ENCODE measurements at places on chromosomes 5 and 9. TPM values are rescaled to one million over a fixed set of nuclear protein-coding genes. Genes with fewer than 3 reads are reported as not detected.

DNA sequence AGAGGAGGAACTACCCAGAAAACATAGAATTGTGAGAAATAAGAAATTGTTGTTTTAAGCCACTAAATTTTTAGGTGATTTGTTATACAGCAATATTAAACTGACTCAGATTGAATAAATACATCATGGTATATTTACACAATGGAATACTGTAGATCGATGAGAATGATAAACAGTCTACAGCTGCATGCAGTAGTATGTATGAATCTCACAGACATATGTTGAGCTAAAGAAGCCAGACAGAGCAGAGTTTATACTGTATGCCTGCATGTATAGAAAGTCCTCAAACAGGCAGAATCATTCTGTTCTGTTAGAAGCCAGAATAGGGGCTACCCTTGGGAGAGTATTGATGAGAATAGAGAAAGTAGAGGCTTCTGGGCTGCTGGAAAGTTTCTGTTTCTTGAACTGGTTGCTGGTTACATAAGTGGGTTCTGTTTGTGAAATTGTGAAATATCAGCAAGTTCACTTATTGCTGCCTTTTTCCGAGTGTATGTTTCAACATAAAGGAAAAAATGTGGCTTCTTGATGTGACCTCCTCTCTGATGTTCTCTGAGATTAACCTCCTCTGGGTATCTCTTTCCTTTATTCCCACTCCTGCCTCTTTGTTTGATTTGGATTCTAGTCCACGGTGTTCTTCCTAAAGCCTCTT, 9.6 kb downstream of the KIAA1958 start:
- peaks cover 3% of the 10 kb centered on the region for H3K4me1 ChIP-seq
- no peak overlapping the region for H3K27ac ChIP-seq
- H3K27me3 ChIP-seq = no peaks in the 10 kb centered on the region
- H3K36me3 ChIP-seq = peaks cover 37% of the 10 kb centered on the region

Gene PCDHB8
- not detected for total RNA-seq

DNA sequence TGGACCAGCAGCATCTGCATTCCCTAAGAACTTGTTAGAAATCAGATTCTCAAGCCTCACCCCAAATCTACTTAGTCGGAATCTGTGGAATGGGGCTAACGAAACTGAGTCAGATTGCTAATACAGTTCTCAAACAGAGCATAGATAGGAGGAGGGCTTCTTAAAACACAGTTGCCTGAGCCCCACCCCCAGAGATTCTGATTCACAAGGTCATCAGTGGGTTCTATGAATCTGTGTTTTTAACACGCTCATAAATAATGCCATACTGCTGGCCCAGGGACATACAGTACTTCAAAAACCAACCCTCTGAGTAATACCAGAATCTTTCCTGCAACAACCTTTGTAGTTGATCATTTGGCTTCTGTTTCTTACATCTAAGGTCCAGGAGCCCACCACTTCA, 32.9 kb upstream of the GARNL3 start:
- peaks cover under 1% of the 10 kb centered on the region for H3K4me1 ChIP-seq
- DNase-seq = no peak
- no peaks in the 10 kb centered on the region for H3K36me3 ChIP-seq
- H3K4me3 ChIP-seq = no peak overlapping the region

Gene SEMA5A
- not detected for total RNA-seq

Gene RNF208
- 15.2 TPM for total RNA-seq

Gene IL3
- 71.3 TPM for total RNA-seq

Gene TRAF1
- 164 TPM for total RNA-seq

DNA sequence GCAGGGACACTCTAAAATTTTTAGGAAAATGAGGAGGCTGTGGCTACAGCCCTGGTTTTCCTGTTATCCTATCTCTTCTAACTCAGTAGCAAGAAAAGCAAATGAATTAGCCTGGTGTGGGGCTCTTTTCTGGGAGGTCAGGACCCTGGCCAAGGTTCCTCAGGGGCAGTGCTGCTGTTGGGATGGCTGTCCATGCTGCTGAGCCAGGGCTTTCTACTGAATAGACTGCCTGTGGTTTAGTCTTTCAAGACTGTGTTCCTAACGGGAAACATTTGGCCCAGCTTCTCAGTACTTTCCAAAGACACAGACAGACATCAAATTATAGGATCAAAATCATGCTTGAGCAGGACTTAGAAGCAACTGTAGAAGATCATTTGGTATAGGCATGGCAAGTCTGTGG, 18.1 kb downstream of the TNC start:
- H3K27ac ChIP-seq = no peak overlapping the region
- H3K4me1 ChIP-seq = no peaks in the 10 kb centered on the region
- peaks cover 20% of the 10 kb centered on the region for H3K27me3 ChIP-seq
- DNase-seq = no peak
- no peak overlapping the region for H3K4me3 ChIP-seq

GRCh38 chr9:116895961-116896360, 208.9 kb downstream of the TRIM32 start:
- no peak overlapping the region for H3K4me3 ChIP-seq
- no peaks in the 10 kb centered on the region for H3K27me3 ChIP-seq
- H3K4me1 ChIP-seq = no peaks in the 10 kb centered on the region
- H3K36me3 ChIP-seq = no peaks in the 10 kb centered on the region
- no peak overlapping the region for H3K27ac ChIP-seq

GRCh38 chr9:78620303-78620702, 323.4 kb downstream of the PSAT1 start:
- no peaks in the 10 kb centered on the region for H3K4me1 ChIP-seq
- H3K27me3 ChIP-seq = no peaks in the 10 kb centered on the region
- H3K36me3 ChIP-seq = no peaks in the 10 kb centered on the region
- DNase-seq = no peak

Gene ANKRD31
- total RNA-seq = 0.47 TPM

Gene CCDC183
- 0.14 TPM for total RNA-seq

DNA sequence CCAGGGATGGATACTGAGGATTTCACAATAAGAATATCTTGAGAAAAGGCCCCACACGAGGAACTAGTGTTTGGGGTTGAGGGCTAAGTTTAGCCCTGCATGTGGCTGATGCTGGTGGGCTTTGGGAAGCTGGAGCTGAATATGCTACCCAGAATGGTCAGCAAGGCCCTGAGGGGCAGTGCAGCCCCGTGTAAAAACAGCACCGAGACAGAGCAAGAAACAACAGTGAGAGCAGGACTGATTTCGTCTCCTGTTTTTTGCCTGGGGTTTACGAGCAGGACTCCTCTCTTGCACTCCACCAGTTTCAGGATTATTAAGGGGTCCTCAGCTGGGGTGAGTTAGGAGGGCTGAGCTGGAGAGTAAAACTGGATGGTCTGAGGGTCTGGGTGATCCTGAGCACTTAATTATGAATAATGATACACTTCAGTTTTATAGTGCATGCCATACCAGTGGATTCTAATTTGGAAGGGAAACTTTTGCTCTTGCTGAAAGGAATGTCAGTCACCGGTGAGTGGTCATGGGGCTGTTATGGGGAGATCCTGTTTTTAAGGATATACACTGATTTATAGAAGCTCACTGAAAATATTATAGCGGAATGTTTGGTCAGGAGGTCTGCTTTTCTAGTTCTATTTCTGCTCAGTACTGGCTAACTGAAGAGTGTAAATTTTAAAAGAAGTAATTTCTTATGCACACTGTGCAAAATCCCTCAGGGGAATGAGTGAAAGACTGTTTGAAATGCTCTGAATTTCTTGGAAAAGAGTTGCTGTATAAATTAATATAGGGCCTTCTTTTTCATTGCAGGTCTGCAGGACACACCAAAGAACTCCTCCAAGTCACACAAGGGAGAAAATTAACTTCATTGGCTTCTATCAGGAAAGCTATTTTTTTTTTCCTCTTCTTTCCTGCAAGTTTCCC, 42.7 kb upstream of the NFIB start:
- no peak for DNase-seq
- no peaks in the 10 kb centered on the region for H3K36me3 ChIP-seq
- H3K4me3 ChIP-seq = no peak overlapping the region
- peaks cover 12% of the 10 kb centered on the region for H3K27me3 ChIP-seq
- no peak overlapping the region for H3K27ac ChIP-seq

Gene FAM200C
- 1.4 TPM for total RNA-seq

Gene SLC36A2
- not detected for total RNA-seq

Gene IL13
- 231 TPM for total RNA-seq

Gene SYNPO
- not detected for total RNA-seq

- no peaks in the 10 kb centered on the region for H3K27me3 ChIP-seq
- H3K36me3 ChIP-seq = no peaks in the 10 kb centered on the region
- H3K4me1 ChIP-seq = no peaks in the 10 kb centered on the region
- no peak overlapping the region for H3K4me3 ChIP-seq
These were observed 186.3 kb upstream of the ADCY2 start for GRCh38 chr5:7209658-7210057.

GRCh38 chr9:70600506-70600905, 186.0 kb upstream of the KLF9 start:
- no peaks in the 10 kb centered on the region for H3K27me3 ChIP-seq
- no peaks in the 10 kb centered on the region for H3K36me3 ChIP-seq
- no peak for DNase-seq

DNA sequence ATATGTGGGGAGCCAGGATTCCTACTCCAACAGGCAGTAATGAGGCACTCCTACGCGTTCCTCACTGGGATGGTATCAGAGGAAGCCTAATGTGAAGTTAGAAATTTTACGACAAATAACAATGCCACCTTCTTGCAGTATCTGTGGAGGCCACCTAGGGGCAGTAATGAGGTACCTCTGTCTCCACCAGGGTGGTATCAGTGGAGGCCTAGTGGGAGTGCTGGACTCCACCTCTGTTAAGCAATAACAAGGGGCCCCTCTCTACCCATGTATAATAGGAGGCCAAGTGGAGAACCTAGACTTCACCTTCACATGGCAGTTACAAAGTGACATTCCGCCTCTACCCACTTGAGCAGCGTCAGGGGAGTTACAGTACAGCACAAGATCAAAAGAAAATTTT, 147.9 kb downstream of the PLPPR1 start:
- no peak for DNase-seq
- H3K4me1 ChIP-seq = no peaks in the 10 kb centered on the region
- no peak overlapping the region for H3K27ac ChIP-seq
- no peaks in the 10 kb centered on the region for H3K36me3 ChIP-seq

DNA sequence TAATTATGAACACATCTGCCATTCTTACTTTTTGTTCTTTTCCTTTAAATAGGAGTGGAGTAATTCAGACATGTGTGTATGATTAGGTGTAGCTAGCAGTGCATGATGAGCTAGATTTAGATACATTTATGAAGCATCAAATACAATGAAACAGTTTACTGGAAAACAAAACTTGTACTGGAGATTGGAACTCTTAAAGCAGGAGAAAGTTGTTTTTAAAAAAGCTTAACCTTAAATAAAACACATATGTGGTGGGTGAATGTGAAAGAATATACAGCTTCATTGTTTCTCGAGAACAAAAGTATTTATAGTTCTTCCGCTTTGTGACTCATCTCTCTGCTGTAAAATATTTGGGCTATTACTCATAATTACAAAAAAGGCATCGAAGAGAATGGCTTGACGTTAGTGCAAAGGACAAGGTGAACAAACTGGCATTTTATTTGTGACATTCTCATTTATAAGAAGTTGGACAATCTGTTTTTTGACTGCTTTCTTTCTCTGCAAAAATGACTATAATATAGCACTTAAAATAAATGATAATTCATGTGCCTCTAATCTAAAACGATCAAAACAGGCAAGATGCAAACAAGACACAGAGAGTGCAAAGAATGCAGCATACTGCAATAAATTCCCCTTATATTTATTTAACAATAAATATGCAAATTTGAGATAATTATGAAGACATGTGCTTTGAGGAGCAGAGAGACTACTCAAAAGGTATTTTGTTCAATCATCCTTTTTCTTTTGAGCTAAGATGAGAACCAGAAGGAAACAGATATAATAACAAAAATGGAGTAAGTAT, 478.8 kb downstream of the CETN3 start:
- no peak overlapping the region for H3K4me3 ChIP-seq
- no peaks in the 10 kb centered on the region for H3K36me3 ChIP-seq
- H3K4me1 ChIP-seq = no peaks in the 10 kb centered on the region
- H3K27ac ChIP-seq = no peak overlapping the region

Gene TSSK1B
- total RNA-seq = not detected

DNA sequence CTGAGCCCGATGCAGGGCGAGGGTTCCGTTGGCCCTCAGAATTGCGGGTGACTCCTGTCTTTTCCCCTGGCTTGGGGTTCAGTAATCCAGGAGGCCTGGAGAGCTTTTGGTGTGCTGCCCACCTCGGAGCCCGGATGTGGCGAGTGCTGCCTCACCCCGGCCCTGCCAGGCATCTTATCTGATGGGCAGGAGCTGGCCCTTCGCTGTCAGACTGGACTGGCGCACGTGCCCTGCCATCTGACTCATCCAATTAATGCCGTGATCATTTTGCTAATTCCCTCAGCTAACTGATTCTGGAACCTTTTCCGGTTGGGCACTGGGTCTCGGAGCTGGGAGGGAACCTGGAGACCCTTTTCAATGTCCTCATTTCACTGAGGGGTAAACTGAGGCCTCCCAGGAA, 34.6 kb downstream of the RXRA start:
- H3K4me1 ChIP-seq = no peaks in the 10 kb centered on the region
- H3K4me3 ChIP-seq = no peak overlapping the region
- no peaks in the 10 kb centered on the region for H3K27me3 ChIP-seq
- DNase-seq = no peak
- H3K36me3 ChIP-seq = no peaks in the 10 kb centered on the region
- H3K27ac ChIP-seq = no peak overlapping the region

Gene SLC45A2
- total RNA-seq = not detected

- peaks cover 38% of the 10 kb centered on the region for H3K4me1 ChIP-seq
- no peaks in the 10 kb centered on the region for H3K36me3 ChIP-seq
- no peak for DNase-seq
- peaks cover 12% of the 10 kb centered on the region for H3K27me3 ChIP-seq
- H3K4me3 ChIP-seq = no peak overlapping the region
- H3K27ac ChIP-seq = peak overlapping the region; percentile 21
These were observed 15.7 kb downstream of the PTPN3 start for GRCh38 chr9:109482391-109482916.

Gene ADGRD2
- total RNA-seq = not detected

Gene CLIC3
- not detected for total RNA-seq

Gene ZNG1A
- 29.6 TPM for total RNA-seq

DNA sequence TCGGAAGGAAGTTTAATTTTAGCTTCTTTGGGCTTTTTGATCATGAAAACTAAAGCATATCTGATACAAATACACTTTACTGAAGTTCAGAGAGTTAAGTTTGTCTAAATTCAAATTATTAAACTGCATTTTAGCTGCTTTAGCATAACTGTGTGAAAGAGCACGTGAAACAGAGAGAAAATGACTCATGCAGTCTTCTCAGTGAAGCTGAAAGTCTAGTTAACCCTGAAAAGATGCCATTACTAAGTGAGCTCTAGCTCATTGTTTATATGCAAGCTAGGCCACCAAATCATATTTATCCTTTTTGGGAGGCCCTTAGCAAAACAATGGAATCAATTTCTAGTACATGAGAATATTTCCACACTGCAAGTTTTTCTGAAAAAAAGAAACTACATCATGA, 27.6 kb downstream of the TPD52L3 start:
- no peaks in the 10 kb centered on the region for H3K36me3 ChIP-seq
- no peak for DNase-seq
- peaks cover 13% of the 10 kb centered on the region for H3K27me3 ChIP-seq
- peak overlapping the region; percentile 1 for H3K27ac ChIP-seq
- peaks cover 11% of the 10 kb centered on the region for H3K4me1 ChIP-seq
- no peak overlapping the region for H3K4me3 ChIP-seq

Gene MSH3
- total RNA-seq = 21.0 TPM

Gene ZNF484
- 7.7 TPM for total RNA-seq

GRCh38 chr9:105881021-105881420, 186.7 kb downstream of the TMEM38B start:
- H3K4me1 ChIP-seq = peaks cover 22% of the 10 kb centered on the region
- no peak overlapping the region for H3K4me3 ChIP-seq
- no peaks in the 10 kb centered on the region for H3K36me3 ChIP-seq
- H3K27me3 ChIP-seq = peaks cover 32% of the 10 kb centered on the region
- DNase-seq = no peak

Gene PCDHGC4
- total RNA-seq = not detected

Measured in activated CD4-positive, alpha-beta T cell treated with anti-CD3 and anti-CD28 coated beads, Interleukin-2, amount 10 ng/mL, durations not matched to agents 24 days and 14 days (primary cell).